ENCODE measurements at places on chromosomes 6 and 20.

GRCh38 chr6:29965873-29966601 lies 23.7 kb downstream of the HLA-A start:
- DNase-seq = peak; percentile 87

DNA sequence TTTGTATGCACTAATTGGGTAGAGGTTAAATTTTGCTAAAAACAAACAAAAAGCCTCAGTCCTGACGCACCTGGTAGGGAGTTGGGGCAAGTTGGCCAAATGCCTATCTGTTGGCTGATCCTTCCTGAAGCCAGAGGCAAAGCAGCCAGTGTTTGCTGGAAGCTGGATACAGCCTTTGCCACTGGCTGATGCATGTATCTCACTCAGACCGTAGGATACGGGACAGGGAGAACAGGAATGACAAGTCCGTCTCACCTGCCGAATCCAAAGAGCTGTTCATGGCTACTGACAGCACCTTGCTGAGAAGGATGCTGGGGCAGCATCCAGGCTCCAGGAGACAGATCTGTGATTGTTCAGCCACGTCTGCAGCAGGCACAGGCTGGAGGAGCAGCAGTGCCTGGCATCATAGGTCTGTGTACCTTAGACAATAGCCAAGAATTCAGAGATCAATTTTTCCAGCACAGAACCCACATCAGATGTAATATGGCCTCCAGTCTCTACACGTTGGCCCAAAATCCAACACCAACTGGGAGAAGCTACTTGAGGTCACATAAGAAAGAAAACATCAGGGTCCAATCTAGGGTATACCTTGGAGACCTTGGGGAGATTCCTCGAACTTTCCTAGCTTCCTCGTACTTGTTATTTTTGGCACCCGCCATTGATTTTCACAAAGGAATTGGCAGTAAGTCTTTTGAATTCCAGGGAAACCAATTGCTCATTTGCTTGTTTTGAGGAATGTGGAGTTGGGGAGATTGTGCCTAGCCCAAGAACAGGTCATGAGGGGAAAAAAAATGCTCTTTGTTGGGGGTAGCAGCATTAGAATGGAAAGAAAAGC lies 108.5 kb upstream of the ARMC2 start:
- no peak for DNase-seq

- DNase-seq = no peak
Measured at GRCh38 chr6:157287247-157287850, 36.0 kb downstream of the TMEM242 start.

- DNase-seq = no peak
Measured at GRCh38 chr6:125585470-125585869, 164.0 kb upstream of the HEY2 start.

DNA sequence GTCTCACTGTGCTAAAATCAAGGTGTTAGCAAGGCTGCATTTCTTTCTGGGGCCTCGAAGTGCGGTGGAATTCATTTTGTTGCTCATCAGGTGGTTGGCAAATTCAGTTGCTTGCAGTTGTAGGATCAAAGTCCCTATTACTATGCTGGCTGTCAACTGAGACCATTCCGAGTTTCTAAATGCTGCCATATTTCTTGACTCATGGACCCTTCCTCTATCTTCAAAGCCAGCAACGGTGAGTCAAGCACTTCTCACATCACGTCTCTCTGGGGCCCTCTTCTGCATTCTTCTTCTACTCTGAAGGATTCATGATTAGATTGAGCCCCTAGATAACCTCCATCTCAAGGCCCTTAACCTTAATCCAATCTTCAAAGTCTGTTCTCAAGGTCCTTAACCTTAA lies 619.7 kb downstream of the HACE1 start:
- DNase-seq = no peak

DNA sequence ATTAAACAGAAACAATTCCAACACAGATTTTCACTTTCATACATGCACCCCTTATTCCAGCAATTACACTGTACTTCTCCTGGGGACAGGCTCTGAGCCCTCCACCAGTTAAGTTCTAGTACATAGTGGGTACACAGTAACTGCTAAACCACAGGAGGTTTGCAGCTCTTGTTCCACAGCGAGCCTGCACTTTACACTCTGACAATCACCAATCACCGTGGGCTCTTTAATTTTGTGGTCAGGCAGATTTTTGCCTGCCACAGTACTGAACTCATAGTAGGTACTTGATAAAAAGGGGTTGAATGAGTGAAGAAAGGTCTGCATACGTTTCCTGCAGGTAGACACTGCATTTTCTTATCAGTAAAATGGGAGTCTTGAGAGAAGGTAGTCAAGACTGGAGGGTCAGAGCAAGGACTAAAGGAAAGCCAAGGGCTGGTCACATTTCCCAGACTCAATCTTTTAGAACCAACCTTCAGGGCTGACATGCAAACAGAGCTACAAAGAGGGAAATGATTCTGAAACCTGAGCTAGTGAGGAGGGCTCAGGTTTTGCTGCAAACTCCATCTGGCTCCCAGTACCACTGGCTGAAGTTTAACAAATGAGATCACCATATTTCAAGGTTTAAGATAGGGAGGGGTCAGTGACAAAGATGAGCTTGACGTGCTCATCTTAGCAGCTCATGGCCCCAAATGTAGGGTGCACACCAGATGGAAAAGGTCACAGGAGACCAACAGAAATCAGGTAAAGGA lies 404.6 kb downstream of the BTBD9 start:
- DNase-seq = no peak

- peak; percentile 31 for DNase-seq
Measured at GRCh38 chr6:33578588-33579011, 1.5 kb downstream of the BAK1 start.

- no peak for DNase-seq
Measured at GRCh38 chr6:139497345-139497961, 123.0 kb upstream of the CITED2 start.

GRCh38 chr6:114304304-114304887 lies 38.4 kb downstream of the HS3ST5 start:
- DNase-seq = no peak

- no peak for DNase-seq
Measured at GRCh38 chr6:113401231-113401630, 455.9 kb upstream of the MARCKS start.

- DNase-seq = no peak
Measured at GRCh38 chr20:47125508-47125757, 230.8 kb downstream of the EYA2 start.

- no peak for DNase-seq
Measured at GRCh38 chr6:105545947-105546731, 143.3 kb upstream of the PREP start.

DNA sequence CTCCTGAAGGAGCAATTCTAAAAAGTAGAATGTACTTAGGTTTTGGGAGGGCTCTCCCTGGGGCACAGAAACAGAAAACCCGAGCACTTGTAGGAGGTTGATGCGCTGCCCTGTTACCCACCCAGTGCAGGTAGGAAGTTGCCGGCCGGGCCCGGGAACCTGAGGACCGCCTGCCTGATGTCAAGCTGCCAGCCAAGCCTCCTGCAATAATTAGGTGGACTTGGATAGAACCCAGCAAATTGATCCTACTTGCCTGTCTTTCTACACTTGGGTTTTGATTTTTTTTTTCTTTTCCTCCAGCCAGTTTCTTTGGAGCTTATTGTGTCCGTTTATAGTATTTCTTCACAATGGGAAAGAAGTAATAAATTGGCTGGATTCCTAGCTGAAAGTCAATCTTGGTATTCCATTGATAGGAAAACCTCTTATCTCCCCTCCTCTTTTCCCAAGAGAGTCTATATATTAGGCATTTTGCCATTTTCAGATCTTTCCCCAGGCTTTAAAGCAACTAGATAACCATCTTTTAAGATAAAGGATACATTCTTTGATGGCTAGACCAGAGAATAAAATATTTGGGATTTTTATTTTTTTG lies 78.3 kb upstream of the FYN start:
- no peak for DNase-seq

All from CD4-positive, alpha-beta T cell (primary cell).